Fibroblast of skin of left quadriceps (primary cell): ENCODE measurements at places on chromosomes 1 and 21.

DNA sequence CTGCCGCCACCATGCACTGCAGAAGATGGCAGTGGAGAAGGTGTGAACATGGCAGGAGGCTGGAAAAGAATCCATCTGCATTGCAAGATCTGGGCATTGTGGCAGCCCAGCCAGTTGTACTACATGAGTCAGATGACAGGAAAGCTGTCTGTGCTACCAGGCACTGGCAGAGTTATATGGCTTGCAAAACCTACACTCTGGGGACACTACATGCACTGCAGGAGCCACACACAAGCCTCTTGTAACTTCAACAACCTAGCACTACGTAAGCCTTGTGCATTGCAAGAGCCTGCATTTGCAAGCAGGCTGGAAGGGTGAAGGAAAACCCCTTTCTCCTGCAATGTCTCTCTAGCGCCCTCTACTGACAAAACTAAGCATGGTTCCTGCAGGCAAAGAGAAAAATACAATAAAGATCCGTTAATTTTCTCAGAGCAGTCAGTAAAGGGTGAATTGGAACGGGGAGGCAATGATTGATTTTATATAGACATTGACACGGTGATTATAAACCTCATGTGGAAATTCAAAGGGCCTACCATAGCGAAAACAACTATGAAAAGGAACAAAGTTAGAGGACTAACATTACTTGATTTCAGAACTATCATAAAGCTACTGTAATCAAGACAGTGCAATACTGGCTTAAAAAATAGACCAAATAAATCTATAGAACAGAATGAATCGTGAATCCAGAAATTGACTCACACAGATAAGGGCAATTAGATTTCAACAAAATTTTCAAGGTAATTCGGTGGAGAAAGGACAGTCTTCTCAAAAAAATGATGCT is 26.2 kb upstream of the DYNLT5 start:
- peak; percentile 54 for DNase-seq

GRCh38 chr1:44505210-44505993 is 100.3 kb downstream of the RNF220 start:
- DNase-seq: no peak

GRCh38 chr1:63653976-63654375 is 60.8 kb downstream of the PGM1 start:
- DNase-seq: no peak

DNA sequence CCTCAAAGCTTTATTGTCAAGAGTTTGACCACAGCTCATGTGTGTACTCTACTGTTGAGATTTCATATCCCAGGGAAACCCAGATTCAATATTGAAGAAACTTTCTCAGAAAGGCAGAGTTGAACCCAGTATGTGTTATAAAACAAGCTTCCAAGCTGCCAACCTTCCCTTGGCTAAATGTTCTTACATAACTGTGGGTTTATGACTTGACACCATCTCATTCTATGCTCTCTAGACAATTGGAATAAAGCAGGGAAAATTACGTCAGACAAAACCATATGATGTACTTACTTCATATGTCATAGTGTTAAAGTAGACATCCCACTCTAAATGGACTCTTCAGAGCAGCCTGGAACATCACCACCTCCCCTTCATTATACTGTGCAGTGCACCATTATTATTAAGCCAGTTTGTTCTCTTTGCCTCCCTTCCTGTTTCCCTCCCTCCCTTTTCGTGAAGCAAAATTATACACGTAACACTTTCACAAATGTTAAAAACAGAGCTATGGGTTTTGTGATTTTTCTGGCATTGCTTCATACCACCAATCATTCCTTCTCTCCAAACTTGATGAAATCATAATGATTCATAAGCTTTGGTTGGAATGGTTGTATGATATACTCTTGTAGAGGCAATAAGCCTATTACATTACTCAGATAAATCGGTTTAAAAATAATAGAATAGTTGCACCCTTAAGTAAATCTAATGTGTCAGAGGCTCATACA is 507.2 kb downstream of the LTN1 start:
- DNase-seq: peak; percentile 85

DNA sequence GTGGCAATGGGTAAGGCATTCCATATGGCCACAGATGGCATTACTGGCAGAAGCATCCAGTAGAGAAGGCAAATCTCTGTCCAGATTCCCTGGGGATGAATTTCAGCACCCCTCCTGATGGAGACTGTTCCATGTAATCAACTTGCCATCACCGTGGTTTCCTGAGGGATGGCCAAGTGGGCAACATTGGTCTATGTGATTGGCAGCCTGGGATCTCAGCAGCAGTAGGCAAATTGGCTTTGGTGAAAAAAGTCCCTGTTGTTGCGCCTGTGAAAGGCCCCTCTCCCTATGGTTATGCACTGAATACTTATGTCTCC is 19.3 kb downstream of the DMRTB1 start:
- DNase-seq: no peak

GRCh38 chr1:220914283-220915116 is 35.3 kb downstream of the HLX start:
- no peak for DNase-seq

- no peak for DNase-seq
Observed at GRCh38 chr1:17689011-17689410, 66.1 kb upstream of the ACTL8 start.

- DNase-seq: no peak
Observed at GRCh38 chr1:156392452-156392853, 23.4 kb downstream of the RHBG start.

GRCh38 chr1:21052034-21052433 is 124.7 kb downstream of the EIF4G3 start:
- no peak for DNase-seq

GRCh38 chr1:180786624-180787023 is 126.1 kb upstream of the KIAA1614 start:
- DNase-seq: no peak

- DNase-seq: peak; percentile 53
Observed at GRCh38 chr1:236523704-236524141, at the start of gene LGALS8. TSS of gene LGALS8 (plus strand) at chr1:236523982. CDS start at chr1:236526071, 2,089 bp downstream.

GRCh38 chr1:45205011-45205909 is 1.1 kb downstream of the ZSWIM5 start:
- no peak for DNase-seq

- no peak for DNase-seq
Observed at GRCh38 chr1:68199603-68200002, 32.7 kb downstream of the WLS start.

DNA sequence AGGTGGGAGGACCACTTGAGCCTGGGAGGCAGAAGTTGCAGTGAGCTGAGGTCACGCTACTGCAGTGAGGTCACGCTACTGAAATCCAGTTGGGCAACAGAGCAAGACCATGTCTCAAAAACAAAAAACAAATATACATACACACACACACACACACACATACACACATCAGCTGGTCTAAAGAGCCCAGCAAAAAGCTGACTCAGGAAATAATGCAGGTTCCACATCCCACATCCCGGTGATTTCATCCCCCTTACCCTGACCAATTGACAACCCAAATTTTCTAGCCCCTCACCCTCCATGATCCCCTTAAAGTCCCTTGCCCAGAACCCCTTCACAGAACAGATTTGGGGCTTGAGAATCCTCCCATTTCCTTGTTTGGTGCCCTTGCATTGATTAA is 11.9 kb upstream of the CFHR4 start:
- DNase-seq: no peak

DNA sequence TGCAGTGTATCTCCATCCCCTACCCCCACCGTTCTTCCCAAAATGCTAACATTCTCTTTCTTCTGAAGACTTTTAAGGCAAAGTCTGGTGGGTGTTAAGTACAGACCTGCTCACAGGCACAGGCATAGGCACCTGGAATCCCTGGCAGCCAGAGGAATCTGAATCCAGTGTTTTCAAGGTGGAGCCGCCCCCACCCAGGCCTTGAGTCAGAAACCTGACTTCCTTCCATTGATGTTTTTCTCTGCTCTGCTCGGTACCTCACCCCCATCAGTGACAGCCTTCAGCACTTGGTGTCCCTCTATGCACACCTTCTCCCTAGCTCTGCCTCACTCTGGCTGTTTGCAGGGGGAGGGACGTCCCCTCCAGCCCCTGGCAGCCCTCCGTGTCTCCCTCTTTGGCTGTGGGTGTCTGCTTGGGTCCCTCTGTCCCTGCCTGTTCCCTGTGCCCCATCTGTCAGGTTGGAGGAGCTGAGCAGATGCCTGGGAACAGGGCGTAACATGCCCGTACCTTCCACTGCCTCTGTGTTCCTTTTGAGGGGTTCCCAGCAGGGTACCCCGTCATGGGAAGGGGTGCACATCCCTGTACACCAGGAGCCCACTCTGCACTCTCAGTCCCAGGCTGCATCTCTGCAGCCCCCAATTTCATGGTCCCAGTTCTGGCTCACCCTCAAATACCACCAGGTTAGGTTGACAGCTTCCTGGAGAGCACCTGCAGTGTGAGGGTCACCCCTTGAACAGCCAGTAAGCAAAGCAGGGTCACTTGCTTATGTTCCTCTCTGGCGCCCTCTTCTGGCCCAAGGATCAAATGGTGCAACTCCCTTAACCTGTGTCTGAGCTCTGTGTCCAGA is 6.7 kb downstream of the NCDN start:
- peak; percentile 34 for DNase-seq

GRCh38 chr21:37062593-37062935 is 10.3 kb downstream of the PIGP start:
- no peak for DNase-seq

DNA sequence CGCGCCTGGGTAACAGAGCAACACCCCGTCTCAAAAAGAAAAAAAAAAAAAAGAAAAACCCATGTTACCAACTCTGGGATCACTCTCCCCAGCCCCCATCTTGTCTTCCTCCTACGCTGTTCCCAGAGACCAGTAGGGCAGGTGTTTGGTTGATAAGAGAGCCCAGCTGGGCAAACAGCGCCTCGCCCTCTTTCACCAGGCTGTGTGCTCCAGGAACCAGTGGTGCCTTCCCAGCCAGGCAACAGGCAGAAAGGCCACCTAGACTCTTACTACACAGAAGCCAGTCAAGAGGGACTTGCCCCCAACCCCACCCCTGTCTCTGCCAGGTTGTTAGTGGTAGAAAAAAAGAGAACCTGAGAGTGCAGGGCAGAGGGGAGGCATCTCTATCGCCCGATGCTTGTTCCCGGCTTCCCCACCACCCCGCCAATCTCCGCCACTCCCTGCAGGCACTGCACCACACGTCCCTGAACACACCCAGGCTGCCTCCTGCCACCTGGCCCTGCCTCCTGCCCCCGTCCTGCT is 14.0 kb upstream of the CTRC start:
- no peak for DNase-seq

DNA sequence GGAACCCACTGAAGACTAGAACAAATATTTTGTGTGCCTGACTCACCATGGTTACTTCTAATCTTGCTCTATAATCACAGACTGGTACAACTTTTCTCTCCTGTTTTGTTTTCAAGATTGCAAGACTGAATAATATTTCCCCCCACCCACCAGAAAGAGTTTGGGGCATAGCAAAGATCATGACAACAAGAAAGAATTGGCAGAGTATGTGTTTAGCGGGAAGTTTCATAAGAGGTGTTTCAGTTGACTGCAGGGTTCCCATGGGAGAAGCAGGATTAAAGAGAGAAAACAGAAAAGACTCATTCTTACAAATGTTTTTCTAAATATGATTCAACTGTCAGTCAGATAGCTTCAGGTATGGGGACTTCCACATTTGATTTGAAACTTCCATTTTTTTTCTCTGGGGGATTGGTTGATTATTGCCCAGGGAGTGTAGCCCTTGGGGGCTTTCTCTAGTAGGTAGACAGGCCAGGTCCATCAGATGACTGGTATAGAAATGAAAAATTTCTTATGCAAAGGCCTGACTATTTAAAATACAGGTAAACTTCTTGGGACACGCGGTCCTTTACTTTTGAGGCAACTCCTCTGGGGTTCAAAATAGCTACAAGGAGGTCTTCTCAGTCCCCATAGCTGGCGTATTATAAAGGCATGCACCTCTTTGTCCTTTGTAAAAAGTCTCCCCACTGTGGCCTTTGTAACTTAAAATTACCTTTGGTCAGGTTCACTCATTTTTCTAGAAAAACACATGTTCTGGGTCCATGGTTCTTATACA is 13.9 kb downstream of the OR14I1 start:
- no peak for DNase-seq

DNA sequence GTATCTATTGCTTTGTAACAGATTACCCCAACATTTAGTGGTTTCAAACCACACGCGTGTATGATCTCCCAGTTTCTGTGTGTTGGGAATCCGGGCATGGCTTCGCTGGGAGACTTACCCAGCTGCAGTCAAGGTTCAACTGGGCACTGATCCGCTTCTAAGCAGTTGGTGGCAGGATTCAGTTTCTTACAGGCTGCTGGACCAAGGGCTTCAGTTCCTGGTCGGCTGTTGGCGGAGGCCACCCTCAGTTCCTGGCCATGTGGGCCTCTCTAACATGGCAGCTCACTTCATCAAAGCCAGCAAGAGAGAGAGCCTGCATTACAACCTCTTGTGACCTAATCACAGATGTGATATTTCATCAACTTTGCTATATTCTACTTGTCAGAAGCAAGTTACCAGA is 53.8 kb upstream of the NEK2 start:
- DNase-seq: no peak

- DNase-seq: no peak
Observed at GRCh38 chr1:151908228-151908691, 1.1 kb downstream of the THEM4 start.

DNA sequence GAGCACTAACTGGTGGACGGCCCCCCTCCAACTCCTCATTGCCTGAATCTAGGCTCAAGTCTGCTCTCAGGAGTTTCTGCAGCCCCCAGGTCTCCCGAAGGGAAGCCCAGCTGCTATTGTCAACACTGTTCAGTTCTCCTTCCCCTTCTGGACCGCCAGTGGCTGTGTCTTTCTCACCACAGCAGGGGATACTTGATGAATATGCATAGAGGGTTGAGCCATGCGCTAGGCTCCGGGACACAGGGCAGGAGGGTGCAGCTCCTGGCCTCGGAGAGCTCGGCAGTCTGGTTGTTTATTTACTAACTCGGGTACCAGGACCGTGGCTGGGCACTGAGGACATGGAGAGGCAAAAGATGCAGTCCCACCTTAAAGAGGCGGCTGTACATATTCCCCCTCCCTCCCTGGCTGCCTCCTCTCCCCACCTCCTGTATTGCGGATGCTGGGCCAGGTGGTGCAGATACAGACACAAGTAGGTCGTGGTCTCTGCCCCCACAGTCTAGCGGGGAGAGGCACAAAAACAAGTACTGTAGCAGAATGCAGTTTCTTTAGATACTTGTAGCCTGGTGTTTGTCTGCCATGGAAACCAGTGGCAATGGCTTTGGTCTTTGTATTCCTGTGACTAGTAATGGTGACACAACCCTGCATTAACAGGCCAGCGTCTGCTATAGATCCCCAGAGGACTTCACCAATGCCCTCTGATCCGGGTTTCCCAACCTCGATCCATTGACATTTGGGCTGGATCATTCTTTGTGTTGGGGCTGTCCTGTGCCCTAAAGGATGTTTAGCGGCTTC is 26.2 kb downstream of the ARHGEF10L start:
- no peak for DNase-seq
